ENCODE measurements at places on chromosomes 11 and 22. TPM values are rescaled to one million over a fixed set of nuclear protein-coding genes. Genes with fewer than 3 reads are reported as not detected.

DBX1 gene
- total RNA-seq, result not detected

RASSF10 gene
- total RNA-seq, result not detected

ACAT1 gene
- total RNA-seq, result 58.3 TPM

MUC2 gene
- not detected for total RNA-seq

STK33 gene
- 2.4 TPM for total RNA-seq

OR4A5 gene
- total RNA-seq, result not detected

ESAM gene
- 2.9 TPM for total RNA-seq

GRM5 gene
- 0.10 TPM for total RNA-seq

OR2AT4 gene
- not detected for total RNA-seq

TH gene
- total RNA-seq, result not detected

NLRP14 gene
- 0.07 TPM for total RNA-seq

ANO1 gene
- total RNA-seq, result 3.8 TPM

MMP3 gene
- not detected for total RNA-seq

EXPH5 gene
- total RNA-seq, result 0.26 TPM

CRYBB3 gene
- total RNA-seq, result not detected
